IPS DF 6.9 (cell line): ENCODE measurements at places on chromosomes 5 and 9.

DNA sequence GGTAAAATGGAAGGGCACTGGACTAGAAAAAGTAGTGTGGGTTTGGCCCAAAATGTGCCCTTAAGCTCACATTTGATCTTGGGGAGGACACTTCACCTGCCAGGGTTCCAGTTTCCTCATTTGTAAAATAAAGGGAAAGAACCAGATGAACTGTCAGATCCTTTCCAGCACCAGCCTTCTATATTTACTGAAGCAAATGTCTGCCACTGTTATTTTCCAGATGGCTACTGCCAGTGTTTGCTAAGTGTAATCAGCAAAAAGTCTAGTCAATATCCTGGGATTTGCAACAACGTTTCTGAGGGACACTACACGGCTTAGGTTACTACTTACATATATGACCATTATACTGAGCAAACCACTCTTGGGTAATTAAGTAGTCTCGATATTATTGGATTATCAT, 340.3 kb downstream of the KCNN2 start:
- H3K36me3 ChIP-seq = no peaks in the 10 kb centered on the region
- H3K27ac ChIP-seq = no peak overlapping the region
- no peak overlapping the region for H3K4me3 ChIP-seq
- no peak for DNase-seq
- H3K4me1 ChIP-seq = no peaks in the 10 kb centered on the region

GRCh38 chr9:17839776-17840175, 260.9 kb downstream of the SH3GL2 start:
- H3K27ac ChIP-seq = no peak overlapping the region
- no peaks in the 10 kb centered on the region for H3K4me1 ChIP-seq
- H3K27me3 ChIP-seq = no peaks in the 10 kb centered on the region
- H3K36me3 ChIP-seq = no peaks in the 10 kb centered on the region
- no peak overlapping the region for H3K4me3 ChIP-seq
- DNase-seq = no peak

DNA sequence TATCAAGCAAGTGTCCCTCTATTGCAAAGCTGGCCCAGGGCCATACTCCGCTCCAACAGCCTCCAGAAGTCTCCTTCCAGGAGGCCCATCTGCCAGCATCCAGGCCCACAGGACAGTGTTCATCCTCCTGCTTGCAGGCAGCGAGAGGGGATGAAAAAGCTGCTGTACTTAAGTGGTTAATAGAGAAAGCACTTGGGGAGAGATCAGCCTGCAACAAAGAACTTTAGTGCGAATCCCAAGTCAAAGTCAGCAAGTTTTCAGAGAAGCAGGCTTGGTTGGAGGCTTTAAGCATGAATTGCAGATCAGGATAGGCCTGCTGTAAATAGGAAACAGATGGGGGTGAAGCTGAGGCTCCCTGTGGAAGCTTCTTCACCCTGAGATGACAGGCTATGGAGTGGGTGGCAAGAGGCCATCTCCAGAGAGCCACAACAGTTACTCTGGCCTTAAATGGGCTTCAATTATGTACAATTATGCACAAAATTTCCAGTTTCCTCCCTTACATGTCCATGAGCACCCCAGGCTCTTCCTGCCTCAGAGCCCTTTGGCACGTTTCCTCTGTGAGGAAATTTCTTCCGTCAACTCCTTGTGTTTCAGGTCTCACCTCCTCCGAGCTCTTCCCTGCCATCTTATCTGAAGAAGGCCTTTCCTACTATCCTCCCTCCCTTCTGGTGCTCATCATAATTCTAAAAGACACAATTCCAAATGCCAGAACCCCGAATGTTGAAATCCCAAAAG, 98.0 kb upstream of the NR3C1 start:
- no peak overlapping the region for H3K27ac ChIP-seq
- DNase-seq = no peak
- no peaks in the 10 kb centered on the region for H3K4me1 ChIP-seq
- no peaks in the 10 kb centered on the region for H3K36me3 ChIP-seq
- no peaks in the 10 kb centered on the region for H3K27me3 ChIP-seq

DNA sequence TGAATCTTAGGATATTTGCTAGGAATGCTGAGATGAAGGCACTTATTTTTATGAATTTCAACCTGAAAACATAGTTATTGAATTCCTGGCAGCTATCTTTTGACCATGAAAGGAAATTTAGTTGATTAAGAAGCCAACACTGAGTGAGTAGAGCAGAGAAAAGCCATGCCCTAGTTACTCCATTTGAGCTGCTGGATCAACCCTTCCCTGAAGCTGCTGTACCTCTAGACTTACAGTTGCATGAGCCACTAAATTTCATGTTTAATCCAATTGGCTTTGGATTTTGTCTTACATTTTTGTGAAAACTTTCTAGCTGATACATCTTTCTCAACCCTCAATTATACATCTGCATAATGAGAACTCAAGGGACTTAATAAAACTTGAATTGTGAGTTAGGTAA, 54.6 kb downstream of the CDC42SE2 start:
- H3K36me3 ChIP-seq = no peaks in the 10 kb centered on the region
- no peak for DNase-seq
- H3K27me3 ChIP-seq = no peaks in the 10 kb centered on the region

DNA sequence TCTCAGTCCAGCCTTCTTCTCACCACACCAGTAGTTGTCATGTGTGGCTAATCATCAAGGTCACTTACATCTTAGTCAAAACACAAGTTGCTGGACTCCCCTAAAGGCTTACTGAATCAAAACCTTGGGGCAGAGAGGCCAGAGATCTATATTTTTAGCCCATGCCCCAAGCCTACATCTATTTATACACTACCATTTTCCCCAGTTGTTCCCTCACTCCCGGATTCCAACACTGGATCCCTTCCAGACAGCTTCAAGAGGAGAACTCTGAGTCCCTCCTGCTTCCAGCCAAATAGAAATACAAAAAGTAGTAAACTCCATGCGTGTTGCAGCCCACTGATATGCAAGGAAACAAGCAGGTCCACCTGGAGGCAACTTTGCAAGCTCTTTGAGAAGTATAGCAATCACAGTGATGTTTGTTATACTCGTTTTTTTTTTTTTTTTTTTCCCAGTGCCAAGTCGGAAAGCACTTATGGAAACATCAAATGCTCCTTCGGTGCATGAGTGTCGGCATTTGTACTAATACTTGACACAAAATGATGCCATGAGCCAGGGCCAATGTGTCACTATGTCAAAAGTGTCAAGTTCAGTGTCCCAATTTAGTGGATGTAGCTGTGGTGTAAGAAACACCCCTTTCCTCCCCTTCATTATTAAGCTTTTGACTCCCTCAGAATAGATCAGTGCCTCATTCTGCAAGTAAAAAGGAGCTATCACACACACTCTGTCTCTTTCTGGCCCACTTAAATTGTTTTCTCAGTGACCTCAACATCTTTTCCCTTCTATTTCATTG, 594.2 kb upstream of the SGCD start:
- H3K4me1 ChIP-seq = no peaks in the 10 kb centered on the region
- H3K4me3 ChIP-seq = no peak overlapping the region
- no peak overlapping the region for H3K27ac ChIP-seq
- H3K36me3 ChIP-seq = no peaks in the 10 kb centered on the region
- DNase-seq = no peak

DNA sequence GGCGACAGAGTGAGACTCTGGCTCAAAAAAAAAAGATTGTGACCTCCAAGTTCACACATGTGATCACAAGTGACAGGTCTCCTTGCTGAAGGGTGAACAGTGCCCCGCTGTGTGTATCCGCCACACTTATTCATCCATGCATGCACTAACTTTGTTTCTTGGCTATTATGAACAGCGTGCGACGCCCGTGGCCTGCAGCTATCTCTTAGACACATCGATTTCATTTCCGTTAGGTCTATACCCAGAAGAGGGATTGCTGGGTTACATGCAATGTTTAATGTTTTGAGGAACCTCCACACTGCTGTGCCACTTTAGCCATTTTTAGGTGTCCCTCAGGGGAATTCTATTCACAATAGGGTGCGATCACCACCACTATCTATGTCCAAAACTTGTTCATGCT, 12.1 kb upstream of the EGFL7 start:
- no peak for DNase-seq
- H3K27ac ChIP-seq = no peak overlapping the region
- no peaks in the 10 kb centered on the region for H3K27me3 ChIP-seq
- no peaks in the 10 kb centered on the region; the same call in 1 of the 2 replicates for H3K4me1 ChIP-seq
- H3K4me3 ChIP-seq = no peak overlapping the region

DNA sequence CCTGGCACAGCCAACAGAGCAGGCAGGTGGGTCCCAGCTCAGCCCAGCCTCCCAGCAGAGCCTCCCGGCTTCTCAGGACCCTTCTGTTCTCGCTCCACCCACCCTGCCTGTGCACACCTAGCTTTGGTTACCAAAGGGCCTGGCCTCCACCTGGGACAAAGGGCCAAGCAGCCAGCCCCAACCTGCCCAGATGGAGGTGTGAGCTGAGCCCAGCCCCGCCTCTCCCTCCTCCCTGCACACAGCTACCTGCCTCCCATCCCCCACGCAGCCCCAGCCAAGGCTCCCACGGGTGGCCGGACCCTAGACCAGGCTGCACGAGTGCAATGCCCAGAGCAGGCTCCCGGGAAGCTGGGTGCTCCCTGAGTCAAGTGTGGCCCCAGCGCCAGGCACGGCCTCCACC, 5.6 kb downstream of the TPRN start:
- no peak overlapping the region for H3K27ac ChIP-seq
- H3K4me1 ChIP-seq = peaks cover 8% of the 10 kb centered on the region
- H3K36me3 ChIP-seq = peaks cover 5% of the 10 kb centered on the region; the same call in 1 of the 2 replicates

DNA sequence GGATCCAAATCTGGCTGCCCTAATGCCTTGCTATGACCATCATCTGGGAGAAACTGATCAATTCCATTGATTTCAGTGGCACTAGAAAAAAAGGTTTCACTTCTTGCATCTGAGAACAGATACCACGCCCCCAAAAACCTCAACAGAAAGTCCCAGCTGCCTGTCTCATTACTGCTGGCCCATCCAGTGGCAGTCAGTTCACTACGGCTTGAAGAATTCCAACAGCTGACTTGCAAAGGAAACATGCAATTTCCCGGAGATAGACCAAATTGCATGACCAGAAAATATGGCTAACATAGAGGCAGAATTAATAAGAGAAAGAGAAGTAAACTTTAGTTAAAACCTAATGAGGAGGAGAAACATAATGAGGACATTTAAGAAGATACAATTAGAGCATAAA, 48.6 kb downstream of the UGCG start:
- H3K4me3 ChIP-seq = no peak overlapping the region
- H3K36me3 ChIP-seq = no peaks in the 10 kb centered on the region
- no peaks in the 10 kb centered on the region for H3K4me1 ChIP-seq

DNA sequence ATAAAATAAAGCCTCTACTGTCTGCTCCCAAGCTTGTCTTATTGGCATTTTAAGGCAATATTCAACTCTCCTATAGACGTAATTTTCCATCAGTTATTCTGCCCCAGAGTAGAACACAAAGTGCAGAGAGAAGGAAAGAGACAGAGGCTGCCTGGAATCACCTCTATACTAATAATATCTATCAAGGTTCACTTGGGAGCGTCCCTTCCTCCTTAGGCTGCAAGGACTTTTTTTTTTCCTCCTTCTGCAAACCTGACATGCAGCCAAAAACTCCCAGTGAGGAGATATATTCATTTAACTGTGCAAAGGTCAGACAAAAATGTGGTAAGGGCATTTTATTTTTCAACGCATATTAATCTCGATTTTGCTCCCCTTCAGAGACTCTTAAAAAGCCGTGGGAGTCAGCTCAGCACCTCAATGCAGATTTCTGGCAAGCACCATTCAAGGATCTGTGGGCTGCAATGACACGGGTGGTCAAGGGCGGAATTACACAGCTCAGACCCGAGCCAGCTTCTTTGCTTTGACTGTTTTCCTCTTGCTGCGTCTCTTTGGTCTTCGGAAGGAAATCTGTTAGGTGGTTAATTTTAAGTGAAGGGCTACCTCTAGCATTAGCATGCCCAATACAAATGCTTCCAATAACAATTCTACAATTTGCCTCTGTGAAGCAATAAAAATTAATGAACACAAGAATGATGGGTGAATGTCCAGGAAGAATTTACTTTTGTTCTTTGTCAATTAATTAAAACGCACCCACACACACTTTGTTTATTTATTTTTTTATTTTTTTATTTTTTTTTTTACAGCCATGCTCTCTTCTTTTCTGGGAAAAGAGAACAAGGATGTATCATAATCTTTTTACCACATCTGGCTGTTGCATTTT, 587.7 kb upstream of the GRAMD2B start:
- no peaks in the 10 kb centered on the region for H3K27me3 ChIP-seq
- peak; percentile 64 for DNase-seq
- no peak overlapping the region for H3K27ac ChIP-seq
- H3K4me3 ChIP-seq = no peak overlapping the region
- peaks cover 3% of the 10 kb centered on the region for H3K4me1 ChIP-seq

DNA sequence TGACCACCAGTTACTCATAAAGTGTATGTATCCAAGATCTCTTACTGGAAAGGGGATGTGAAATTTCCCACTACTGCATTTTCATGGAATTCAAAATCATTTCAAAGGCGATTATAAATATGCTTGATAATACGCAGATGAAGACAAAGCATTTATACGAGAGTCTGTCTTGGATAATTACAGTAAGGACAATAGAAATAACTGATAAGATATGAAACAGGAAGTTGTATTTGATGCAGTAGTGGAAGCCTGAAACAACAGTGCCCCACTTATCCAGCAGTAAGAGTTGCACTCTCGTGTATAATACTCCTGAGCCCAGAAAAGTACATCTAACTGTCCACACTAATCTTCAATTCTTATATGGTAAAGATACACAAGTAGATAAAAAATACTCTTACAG, 188.7 kb upstream of the POU5F2 start:
- no peaks in the 10 kb centered on the region for H3K4me1 ChIP-seq
- no peak overlapping the region for H3K4me3 ChIP-seq
- DNase-seq = no peak
- no peak overlapping the region for H3K27ac ChIP-seq
- H3K27me3 ChIP-seq = no peaks in the 10 kb centered on the region

- no peak overlapping the region for H3K4me3 ChIP-seq
- H3K4me1 ChIP-seq = peaks cover 1% of the 10 kb centered on the region; the same call in 1 of the 2 replicates
- no peaks in the 10 kb centered on the region for H3K36me3 ChIP-seq
- no peak overlapping the region for H3K27ac ChIP-seq
- H3K27me3 ChIP-seq = no peaks in the 10 kb centered on the region
Measured at GRCh38 chr9:21070906-21071305, 6.8 kb downstream of the IFNB1 start.

DNA sequence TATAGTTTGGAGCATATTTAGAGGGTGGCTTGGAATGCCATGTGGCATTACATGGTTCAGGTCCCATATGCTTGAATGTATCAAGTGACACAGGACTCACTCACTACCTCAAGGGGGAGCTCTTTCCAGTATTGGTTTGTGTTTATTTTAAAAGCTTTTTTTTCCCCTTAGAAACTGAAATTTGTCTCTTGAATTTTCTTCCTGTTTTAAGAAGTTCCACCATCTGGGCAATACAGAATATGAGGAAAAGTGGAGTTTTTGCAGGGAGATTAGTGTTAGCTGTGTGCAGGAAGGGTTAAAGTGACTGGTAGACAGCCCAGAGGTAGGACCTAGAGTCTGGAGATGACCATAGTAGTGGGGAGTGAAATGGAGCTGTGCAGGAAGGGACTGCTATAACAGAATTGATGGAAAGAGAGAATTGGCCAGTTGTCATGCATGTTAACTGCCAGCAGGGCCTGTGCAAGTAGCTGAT, 36.6 kb downstream of the CTNNA1 start:
- DNase-seq = peak; percentile 13
- H3K4me3 ChIP-seq = no peak overlapping the region
- H3K27ac ChIP-seq = no peak overlapping the region
- no peaks in the 10 kb centered on the region for H3K27me3 ChIP-seq
- H3K4me1 ChIP-seq = peaks cover 1% of the 10 kb centered on the region; the same call in 1 of the 2 replicates
